Heart left ventricle (tissue), 16 donors: ENCODE measurements at places on chromosomes 3 and 15.
A peak's percentile ranks its signal among the peaks of the same experiment; 100 is the strongest.

- no peak for DNase-seq
These were observed 9.0 kb downstream of the AQP9 start for GRCh38 chr15:58147171-58147611.

DNA sequence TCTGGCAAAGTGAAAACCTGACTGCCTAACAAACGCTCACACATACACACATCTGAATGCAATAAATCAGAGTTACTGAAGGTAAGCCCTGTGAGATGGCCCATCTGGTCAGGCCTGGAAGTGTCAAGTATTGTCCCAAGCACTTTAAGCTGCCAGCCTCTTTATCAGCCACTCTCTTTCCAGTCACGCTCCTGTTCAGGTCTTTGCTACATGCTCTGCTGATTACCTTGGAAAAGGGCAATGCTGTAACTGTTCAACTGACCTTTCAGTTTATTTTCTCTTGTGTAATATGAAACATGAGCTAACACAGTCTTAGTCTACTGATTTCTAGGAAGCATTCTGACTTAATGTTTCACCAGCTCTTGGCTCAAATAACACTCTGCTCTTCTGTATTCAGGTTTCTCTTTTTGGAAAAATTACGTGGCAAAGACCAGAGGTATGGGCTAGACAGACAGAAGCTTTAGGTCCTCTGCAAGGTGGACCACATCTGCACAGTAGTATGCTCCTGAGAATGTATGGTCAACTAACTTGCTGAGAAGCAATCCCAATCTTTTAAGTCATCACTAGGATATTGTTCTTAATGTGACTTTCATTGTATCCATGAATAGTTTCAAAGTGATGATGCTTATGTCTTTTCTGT is 44.5 kb downstream of the GBE1 start:
- peak; percentile 42 for DNase-seq

DNA sequence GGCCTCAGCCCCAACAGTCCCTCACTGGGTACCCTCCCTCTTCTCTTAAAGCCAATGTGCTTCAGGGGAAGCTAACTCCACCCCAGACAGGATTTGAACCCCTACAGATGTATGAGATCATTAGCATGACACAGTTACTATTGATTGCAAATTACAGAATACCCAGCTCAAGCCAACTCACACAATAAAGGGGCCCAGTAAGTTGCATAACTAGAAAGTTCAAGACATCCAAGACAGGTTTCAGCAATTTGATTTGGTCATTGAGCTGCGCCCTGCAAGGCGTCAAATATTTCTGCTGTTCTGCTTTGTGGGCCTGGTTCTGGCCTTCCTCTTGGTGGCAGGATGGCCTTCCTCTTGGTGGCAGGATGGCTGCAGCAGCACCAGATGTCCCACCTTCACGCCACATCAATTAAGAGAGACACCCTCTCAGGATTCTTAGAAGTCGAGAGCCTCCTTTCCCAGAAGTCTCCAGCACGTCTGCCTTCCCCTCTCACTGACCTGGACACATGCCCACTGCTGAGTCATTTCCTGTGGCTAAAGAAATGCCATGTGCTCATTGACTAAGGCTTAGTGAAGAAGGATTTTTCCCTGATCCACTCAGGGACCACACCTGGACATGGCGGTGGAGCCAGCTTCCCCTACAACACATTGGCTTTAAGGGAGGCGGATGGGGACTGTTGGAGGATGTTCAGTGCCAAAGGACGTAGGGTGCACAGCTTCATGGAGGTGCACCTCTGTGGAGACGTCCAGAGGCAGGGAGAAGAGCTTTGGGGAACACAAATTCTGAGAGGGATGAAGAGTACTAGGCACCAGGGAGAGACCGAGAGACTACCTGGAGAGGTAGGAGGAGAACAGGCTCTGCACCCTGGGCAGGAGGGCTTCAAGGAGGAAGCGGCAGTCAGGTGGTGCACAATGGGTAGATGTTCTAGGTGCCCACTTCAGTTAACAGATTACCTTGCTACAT is 49.1 kb downstream of the DNASE1L3 start:
- DNase-seq = peak; percentile 75

- no peak for DNase-seq
These were observed 610.1 kb downstream of the MECOM start for GRCh38 chr3:169053427-169053826.

- no peak for DNase-seq
These were observed 11.4 kb downstream of the KCNAB1 start for GRCh38 chr3:156131799-156132198.

DNA sequence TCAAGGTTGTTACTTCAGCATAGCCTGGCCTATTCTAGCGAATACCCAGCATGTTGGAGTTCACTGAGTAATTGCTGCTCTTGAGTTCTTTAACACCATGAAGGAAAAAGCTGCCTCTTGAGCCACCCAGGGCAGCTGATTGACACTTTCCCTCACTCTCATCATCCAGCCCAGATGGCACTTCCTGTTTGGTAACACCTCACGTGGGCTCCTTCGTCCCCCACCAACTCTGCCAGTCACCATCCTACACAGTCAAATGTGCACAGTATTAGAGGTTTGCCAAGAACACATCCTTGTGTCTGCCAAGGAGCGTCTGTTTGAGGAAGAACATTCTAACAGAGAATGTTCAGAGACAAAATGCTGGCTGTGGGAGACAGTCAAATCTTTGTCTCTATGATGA is 266.3 kb downstream of the RPLP1 start:
- peak; percentile 53 for DNase-seq

DNA sequence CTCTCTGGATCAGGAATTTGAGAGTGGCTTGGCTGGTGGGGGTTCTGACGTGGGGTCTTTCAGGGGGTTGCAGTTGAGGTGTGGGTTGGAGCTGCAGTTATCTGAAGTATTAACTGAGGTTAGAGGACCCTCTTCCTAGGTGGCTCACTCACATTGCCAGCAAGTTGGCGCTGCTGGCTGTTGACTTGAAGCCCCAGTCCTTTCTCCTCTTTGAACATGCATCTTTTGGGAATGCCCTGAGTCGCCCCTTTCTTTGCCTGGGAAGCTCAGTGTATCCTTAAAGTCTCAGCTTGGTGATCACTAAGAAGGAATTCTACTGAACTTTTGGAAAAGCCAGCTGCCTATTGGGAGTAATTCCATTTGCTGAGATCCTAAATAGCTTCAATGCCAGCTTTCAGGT is 13.0 kb upstream of the AMOTL2 start:
- no peak for DNase-seq

- DNase-seq = no peak
These were observed 18.5 kb downstream of the SNUPN start for GRCh38 chr15:75606711-75607699.

DNA sequence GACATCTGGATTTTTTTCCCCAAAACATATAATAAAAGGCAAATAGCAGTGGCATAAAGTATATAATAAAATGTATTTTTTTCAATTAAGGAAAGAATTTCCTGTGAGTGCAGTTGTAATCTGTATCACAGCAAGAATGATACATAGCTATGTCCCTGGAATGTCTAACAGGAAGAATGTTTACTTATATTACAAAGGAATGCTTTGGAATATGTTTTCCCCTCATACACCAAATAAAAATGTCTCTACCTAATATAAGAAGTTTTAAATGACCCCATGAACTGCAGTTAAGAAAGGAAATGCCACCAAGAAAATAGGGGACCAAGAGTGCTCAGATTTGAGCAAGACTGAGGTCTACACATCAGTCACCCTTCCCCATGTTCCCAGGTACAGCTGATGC is 38.0 kb upstream of the ATP11B start:
- no peak for DNase-seq

DNA sequence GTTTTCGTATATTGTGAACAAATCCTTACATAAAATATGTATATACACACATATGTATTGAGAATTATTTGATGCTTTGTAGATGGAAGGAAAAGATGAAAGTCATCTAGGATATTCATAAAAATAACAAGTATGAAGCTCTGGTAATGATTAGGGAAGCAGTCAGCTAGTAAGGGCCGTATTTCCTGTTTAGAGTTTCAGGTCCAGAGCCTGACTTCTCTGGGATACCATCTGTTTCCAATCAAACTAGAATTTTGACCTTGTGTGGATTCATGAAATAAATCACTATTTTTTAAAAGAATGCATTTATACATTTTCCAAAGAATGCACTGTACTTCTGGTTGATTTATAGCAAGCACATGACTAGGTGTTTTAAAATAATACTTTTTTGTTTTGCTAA is 156.1 kb upstream of the CGNL1 start:
- no peak for DNase-seq

GRCh38 chr15:29021857-29022256 is 136.1 kb downstream of the APBA2 start:
- no peak for DNase-seq
